NCI-H1436 (cell line): ENCODE measurements at places on chromosomes 6 and 20.

DNA sequence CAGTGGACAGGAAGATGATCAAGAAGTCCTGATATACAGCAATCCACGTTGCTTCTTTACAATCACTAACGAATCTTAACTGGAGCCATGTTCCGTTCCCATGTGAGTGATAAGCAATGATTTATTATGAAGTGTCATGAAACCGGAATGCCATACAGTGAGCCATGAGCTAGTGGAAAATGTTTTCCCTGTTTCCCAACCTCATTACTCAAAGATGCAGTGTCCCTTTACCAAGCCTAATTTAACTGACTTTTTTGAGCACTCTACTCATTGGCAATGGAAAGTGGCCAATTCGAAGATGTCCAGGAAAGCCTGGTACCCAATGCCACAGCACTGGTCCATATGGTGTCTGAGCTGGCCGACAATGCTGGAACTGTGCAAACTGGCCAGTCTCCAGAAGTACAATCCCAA lies 148.3 kb downstream of the ZNF217 start:
- no peak for DNase-seq

DNA sequence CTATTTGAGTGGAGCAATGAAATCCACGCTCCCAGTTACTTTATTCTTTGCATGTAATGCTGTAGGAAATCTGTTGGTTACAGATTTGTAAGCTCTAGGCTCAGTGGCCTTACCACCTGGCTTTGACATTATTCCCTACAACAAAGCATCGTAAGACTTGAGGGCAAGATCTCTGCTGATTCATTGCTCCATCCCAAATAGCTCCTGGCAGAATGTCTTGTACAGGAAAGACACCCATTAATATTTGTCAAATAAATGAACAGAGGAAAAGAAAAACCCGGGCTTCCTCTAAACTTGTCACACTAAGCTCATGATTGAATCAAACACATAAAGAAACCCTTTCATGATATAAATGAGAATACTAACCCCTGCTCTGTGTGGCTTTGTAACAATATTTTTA lies 357.5 kb upstream of the RNF217 start:
- no peak for DNase-seq

- DNase-seq: no peak
Measured at GRCh38 chr20:4617019-4617418, 104.7 kb upstream of the PRND start.

DNA sequence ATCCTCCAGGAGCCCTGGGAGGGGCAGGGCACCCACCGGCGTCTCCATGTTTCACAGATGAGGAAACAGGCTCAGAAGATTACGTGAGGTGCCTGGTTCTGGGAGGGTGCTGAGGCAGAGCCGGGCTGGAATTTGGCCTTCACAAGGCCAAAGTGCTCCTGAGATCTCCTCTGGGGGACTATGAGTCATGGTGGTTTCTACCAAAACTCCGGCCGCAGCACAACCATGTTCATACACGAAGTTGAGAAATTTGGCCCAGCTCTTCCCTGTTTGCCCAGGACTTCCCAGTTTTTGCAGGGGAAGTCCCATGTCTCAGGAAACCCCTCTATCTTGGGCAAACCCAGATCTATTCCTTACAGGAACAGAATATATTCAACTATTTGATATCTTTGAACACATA lies 172.9 kb upstream of the CDYL start:
- DNase-seq: no peak

- no peak for DNase-seq
Measured at GRCh38 chr6:157060440-157060952, 262.8 kb downstream of the TMEM242 start.

DNA sequence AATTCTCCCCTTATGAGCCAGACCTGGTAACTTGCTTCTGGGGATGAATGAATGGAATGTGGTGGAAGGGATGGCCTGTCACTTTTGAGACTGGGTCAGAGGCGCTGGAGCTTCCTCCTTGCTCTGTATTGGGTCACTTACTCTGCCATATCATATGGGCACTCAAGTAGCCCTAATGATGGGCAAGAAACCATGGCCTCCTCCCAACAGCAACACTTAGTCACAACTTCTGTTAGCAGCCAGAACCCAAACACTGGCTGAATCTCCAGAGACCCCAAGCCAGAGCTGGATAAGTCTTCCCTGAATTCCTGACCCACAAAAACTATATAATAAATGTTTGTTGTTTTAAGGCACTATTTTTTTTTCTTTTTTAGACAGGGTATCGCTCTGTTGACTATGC lies 5.5 kb downstream of the E2F1 start:
- no peak for DNase-seq

DNA sequence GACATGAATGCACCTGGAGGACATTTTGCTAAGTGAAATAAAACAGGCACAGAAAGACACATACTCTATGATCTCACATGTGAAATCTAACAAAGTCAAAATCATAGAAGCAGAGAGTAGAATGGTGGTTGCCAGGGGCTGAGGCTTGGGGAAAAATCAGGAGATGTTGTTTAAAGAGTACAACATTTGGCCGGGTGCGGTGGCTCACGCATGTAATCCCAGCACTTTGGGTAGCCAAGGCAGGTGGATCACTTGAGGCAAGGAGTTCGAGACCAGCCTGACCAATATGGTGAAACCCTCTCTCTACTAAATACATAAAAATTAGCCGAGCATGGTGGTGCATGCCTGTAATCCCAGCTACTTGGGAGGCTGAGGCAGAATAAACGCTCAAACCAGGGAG lies 26.0 kb upstream of the LOC128125822 start:
- DNase-seq: no peak

- no peak for DNase-seq
Measured at GRCh38 chr6:8939615-8940014, 504.3 kb upstream of the SLC35B3 start.

DNA sequence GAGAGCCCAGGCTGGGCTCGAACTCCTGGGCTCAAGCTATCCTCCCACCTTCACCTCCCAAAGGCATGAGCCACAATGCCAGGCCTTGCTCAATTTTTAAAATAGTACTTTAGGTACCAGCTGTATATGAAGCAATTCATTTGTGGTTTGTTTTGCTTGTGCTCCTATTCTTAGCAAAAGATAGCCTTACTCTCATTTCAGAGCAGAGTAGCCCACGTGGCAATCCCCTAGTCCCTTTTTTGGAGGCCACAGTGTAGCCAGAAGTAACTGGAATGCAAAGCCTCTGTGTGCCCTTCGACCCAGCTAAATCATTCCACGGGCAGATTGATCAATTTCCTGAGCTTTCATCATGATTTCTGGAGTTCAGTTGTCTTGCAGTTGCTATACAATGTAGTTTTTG lies 372.2 kb downstream of the NRN1 start:
- no peak for DNase-seq

DNA sequence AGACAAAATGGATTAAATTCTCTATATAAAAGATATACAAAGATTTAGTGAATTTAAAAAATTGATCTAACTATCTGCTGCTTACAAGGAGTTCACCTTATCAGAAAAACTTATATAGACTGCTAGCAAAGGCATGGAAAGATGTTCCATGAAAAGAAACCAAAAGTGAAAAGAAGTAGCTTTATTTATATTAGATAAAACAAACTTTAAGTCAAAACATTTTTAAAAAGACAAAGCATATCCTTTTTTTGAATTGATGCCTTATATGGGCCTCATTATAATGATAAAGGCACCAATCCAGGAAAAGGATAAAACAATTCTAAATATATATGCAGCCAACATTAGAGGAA lies 334.2 kb downstream of the MEI4 start:
- no peak for DNase-seq

DNA sequence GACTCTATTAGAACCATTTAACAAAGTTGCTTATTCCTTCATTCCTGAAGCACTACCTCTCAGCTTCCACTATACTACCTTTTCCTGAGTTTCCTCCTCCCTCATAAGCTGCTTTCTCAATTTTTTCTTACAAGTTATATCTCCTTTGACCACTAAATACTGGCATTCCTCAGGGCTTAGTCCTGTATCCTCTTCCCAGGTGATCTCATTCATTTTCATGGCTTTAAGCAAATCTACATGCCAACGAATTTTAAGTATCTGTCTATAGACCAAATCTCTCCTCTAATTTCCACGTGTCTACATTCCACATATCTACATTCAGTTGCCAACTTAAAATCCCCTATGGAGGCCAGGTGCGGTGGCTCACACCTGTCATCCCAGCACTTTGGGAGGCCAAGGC lies 134.7 kb downstream of the BTBD9 start:
- no peak for DNase-seq
